ENCODE measurements at places on chromosomes 12 and 14.
A peak's percentile ranks its signal among the peaks of the same experiment; 100 is the strongest.

- no peak for DNase-seq
Observed at GRCh38 chr14:61453103-61453767, 131.9 kb downstream of the PRKCH start.

GRCh38 chr12:127579446-127579845, 687.5 kb upstream of the TMEM132C start:
- DNase-seq: no peak

GRCh38 chr12:26798023-26798422, 35.0 kb downstream of the ITPR2 start:
- DNase-seq: peak; percentile 81

DNA sequence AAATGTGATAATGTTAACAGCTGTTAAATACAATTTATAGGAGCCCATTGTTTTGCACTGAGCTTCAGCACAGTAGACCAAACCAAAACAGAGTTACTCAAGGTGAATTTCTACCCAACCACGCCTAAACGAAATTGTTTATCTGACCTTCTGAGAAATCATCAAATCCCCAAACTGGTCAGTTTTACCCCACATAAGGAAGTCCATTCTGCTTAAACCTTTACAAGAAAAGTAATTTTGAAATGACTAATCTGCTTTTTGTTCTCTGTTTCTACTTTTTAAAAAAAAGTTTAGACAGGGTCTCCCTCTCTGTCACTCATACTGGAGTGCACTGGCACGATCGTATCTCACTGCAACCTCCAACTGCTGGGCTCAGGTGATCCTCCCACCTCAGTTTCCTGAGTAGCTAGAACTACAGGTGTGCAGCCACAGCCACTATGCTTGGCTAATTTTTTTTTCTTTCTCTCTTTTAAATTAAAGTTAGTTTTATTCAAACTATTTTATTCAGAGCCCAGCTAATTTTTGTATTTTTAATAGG, 1.4 kb upstream of the RNF10 start:
- no peak for DNase-seq

DNA sequence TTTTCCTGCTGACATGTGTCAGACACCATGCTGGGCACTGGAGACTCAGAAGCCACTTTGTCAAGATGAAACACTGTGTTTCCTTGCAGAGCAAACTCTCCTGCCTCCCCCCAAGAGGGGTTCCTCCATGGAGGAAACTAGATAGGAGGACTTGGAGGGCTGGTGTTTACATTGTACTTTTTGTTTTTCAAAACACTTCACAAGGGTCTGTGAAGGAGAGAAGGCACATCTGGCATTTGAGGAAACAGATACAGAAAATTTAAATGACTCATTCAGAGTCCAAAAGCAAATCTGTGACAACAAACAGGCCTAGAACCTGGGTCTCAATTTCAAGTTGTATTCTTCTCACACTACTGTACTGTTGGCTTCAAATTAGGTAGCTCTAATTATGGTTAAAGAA, 6.7 kb upstream of the CDKL1 start:
- DNase-seq: no peak

DNA sequence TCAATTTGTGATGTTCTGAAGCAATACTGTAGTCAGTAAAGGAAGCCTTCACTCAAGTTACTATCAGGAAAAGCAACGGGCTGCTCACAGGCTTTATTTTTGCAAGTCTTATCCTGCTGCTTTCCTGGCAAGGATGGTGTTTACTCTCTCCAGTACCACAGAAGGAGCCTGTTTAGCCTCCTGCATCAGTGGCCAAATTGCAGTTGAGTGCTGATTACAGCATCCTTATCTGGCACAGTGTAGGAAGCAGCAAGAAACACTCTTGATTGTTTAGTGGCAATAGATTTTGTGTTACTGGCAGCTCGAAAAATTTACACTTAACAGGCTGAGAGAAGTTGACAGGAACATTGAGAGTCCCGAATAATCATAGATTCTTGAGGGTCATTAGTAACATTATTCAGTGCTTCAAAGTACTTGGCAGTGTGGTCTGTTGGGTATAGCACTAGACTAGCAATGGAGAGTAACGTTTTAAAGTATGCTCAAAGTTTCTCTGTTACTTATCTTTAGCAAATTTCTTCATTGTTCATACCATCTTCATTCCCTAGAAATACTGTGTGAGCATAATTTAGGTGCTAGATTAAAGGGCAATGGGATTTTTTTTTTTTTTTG, 11.7 kb downstream of the TULP3 start:
- DNase-seq: no peak

DNA sequence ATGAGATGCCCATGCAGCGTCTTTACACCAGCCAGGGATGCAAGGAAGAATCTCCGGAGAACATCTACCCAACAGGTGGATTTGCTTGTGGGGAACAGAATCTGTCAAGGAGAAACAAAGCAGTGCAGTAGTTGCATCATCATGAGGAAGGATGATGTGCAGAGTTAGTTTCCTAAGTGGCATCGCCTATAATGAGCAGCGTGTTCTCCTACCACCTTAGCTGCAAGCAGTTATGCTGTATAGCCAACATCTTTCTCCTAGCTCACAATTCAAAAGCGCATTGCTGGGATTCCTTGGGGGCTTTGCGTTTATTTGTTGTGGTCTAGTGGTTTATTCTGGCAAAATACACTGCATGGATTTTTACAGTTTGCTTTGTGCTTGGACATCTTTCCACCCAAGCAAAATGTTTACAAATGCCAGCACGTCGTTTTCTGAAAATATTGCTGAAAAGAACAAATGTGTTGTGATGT, 233.0 kb downstream of the RGS6 start:
- DNase-seq: no peak

- no peak for DNase-seq
Observed at GRCh38 chr12:26623136-26623535, 209.9 kb downstream of the ITPR2 start.

DNA sequence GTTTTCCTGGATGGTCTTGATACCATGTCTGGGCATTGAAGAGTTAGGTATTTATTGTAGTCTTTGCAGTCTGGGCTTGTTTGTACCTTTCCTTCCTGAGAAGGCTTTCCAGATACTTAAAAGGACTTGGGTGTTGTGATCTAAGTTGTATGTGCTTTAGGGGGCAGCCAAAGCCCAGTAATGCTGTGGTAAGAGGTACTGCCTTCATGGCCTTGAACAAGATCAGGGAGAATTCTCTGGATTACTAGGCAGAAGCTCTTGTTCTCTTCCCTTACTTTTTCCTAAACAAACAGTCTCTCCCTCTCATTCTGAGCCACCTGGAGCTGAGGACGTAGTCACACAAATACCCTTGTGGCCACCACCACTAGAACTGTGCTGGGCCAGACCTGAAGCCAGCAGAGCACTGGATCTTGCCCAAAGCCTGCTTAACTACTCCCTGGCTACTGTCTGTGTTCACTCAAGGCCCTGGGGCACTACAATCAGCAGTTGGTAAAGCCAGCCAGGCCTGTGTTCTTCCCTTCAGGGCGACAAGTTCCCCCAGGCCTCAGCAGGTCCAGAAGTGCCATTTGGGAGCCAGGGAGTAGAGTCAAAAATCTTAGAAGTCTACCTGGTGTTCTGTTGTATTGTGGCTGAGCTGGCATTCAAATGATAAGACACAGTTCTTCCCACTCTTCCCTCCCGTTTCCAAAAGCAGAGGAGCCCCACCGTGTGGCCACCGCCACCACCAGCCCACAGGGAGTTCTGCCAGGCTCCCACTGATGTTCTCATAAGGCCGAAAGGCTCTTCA, 11.4 kb downstream of the PRORP start:
- no peak for DNase-seq

GRCh38 chr14:65423982-65424381, 11.5 kb downstream of the FUT8 start:
- no peak for DNase-seq

DNA sequence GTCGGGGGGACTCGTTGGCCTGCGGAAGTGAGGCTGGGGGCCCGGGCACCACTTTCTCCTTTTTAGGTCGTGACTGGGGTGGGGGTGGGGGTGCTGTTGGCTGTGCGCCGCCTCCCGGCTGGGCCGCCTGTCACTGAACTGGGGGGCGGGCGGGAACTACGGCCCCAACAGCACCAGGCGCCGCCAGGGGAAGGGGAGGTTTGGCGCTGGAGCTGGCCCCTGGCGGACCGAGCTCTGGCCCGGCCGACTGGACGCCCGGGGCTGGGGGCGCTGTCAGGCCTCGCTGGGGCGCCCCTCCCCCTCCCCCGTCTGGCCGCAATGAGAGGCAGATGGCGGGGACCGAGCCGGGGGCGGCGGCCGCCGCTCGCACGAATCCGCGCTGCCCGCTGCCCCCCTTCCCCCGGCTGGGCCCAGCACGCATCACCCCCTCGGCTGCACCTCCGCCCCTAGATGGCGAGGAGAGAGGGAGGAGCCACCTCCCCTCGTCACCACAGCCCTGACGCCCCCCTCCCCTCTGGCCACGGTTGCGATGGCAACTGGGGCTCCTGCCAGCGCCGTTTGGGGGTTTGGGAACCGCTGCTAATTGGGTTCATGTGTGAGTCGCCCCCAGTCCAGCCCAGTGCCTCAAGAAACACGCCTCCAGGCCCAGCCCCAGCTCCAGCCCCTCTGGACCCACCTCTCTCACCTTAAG, 723 bp downstream of the NFATC4 start:
- DNase-seq: peak; percentile 69

GRCh38 chr14:106850913-106851825, 1324.8 kb downstream of the TMEM121 start:
- DNase-seq: no peak
